ENCODE measurements at places on chromosomes 1 and 21.

DNA sequence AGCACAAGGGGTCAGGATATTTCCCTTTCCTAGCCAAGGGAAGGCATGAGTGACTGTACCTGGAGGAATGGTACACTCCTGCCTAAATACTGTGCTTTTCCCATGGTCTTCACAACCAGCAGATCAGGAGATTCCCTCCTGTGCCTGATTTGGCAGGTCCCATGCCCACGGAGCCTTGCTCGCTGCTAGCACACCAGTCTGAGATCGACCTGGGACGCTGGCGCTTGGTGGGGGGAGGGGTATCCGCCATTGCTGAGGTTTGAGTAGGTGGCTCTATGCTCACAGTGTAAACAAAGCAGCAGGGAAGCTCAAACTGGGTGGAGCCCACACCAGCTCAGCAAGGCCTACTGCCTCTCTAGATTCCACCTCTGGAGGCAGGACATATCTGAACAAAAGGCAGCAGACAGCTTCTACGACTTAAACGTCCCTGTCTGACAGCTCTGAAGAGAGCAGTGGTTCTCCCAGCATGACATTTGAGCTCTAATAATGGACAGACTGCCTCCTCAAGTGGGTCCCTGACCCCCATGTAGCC lies 486.0 kb upstream of the CHRM3 start:
- no peak for DNase-seq

- DNase-seq, result no peak
Observed at GRCh38 chr1:181765451-181766026, 282.2 kb downstream of the CACNA1E start.

- DNase-seq, result no peak
Observed at GRCh38 chr1:171446386-171446785, 38.9 kb upstream of the PRRC2C start.

DNA sequence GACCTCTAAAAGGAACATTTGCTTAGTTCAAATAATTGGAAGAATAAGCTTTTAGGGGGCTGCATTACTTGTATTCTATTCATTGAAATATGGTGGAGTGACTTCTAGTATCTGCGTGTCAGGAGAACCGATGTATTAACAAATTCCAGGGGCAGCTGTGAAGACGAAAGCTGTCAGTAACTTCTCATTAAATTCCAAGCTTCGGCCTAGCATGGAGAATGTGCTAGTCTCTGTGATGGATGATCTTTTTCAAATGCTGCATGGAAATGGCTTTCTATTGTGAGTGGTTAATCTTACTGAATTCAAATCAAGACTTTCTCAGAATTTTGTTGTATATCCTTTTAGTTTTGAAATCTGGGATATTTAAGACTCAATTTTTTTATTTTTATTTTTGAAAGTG lies 429.9 kb downstream of the ADGRL2 start:
- no peak for DNase-seq

- no peak for DNase-seq
Observed at GRCh38 chr1:203839081-203839480, 22.3 kb upstream of the SNRPE start.

DNA sequence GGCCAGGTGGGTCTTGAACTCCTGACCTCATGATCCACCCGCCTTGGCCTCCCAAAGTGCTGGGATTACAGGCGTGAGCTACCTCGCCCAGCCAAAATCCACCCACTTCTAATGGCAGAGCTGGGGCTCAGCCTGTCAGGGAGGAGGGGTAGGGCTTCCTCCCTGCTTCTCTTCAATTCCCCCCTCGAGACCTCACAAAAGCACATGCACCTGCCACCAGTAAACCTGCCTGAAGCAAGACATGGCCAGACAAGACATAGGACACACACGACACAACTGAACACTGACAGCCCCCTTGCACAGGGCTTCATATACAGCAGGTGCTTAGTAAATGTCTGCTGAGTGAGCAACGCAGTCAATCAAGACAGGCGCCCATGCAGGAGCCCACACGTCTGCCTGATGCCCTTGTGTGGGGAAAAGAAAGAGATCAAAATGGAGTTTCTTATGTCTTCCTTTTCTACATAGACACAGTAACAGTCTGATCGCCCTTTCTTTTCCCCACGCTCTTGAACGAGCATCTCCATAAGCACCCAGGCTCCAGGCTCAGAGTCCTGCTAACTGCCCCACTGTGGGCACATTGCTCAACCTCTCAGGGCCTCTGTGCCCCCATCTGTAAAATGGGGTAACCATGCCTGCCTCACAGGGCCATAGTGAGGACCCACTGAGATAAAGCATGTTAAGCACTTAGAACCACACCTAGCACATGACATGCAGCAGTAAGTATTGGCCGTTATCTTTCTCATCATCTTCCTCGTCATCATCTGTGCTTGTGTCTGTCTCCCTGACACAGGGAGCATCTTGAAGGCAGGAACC lies 8.8 kb downstream of the SDC3 start:
- DNase-seq, result no peak

DNA sequence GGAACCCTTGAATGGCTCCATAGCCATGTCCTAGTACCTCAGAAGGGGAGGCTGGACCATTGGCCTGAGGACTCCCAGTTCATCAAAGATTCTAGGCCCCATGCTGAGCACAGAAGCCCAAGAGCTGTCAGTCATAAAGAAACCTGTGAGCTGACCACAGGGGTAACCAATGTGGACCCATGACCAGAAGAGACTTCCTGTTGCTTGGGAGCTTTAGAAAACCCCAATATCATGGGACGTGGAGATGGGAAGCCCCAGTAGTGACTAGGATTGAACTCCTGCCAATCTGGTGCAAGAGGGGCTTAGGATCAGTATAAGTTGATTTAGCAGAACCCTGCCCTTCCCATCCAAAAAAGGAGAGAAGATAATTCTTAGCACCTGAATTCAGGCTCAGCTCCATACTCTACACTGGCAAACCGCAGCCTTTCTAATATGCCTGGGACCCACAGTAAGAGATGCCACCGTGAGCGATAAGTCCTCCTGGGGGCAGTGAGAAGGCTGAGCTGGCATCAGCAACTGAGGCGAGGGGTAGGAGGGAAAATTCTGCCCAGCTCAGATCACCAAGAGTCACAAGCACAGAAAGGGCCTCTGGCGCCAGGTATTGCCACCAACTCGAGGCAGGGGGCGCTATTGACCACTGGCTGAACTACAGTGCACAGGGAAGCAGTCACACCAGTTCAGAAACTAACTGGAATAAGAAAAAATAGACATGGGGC lies 108.9 kb downstream of the CAPN8 start:
- peak; percentile 67 for DNase-seq

- no peak for DNase-seq
Observed at GRCh38 chr1:206110161-206110560, 7.0 kb downstream of the AVPR1B start.

- no peak for DNase-seq
Observed at GRCh38 chr1:24939675-24940193, 9.7 kb upstream of the RUNX3 start.

- DNase-seq, result no peak
Observed at GRCh38 chr1:94183197-94183815, 54.1 kb downstream of the ARHGAP29 start.

- DNase-seq, result no peak
Observed at GRCh38 chr1:53682881-53683280, 56.1 kb downstream of the GLIS1 start.

DNA sequence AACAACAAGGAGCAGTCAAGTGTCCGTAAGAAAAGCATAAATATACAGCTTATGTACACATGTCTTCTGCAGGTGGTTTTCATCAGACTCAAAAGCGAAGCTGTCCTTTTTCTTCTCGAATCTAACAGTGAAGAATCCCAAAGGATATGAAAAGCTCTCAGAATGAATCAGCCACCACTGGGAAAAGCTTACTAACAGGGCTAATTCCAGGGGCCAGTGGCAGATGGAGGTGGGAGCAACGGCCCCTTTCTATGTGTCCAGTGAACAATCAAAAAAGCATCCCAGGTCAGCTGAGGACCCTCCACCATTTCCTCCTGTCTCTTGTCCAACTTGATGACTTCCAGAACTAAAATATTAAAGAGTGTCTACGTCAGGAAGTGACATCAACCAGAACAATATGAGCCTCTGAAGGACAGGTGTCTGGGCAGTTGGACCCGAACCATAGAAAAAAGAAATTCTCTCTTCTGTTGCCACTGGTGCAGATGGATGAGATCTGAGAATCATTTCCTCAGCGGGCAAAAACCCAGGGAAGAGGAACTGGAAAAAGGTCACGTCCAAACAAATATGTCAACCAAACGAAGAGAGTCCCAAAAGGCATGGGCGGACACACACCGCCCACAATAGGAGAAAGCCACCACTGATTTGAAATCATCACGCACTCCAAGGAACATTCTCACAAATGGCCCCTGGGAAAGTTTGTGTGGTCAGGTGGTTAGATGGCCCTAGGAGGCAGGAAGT lies 70.4 kb upstream of the TIAM1 start:
- no peak for DNase-seq

DNA sequence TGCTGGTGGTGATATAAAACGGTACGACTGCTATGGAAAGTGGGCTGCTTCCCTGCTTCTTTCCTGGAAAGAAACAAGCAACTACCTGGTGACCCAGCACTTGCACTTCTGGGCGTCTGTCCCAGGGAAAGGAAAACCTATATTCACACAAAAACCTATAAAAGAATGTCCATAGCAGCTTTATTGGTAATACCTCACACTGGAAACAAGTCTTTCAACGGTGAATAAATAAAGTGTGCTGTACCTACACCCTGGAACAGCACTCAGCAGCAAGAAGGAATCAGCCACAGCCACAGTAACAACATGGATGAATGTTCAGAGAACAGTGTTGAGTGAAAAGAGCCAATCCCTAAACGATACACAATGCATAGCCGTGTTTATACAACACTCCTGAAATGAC lies 19.9 kb downstream of the SLC19A1 start:
- no peak for DNase-seq

DNA sequence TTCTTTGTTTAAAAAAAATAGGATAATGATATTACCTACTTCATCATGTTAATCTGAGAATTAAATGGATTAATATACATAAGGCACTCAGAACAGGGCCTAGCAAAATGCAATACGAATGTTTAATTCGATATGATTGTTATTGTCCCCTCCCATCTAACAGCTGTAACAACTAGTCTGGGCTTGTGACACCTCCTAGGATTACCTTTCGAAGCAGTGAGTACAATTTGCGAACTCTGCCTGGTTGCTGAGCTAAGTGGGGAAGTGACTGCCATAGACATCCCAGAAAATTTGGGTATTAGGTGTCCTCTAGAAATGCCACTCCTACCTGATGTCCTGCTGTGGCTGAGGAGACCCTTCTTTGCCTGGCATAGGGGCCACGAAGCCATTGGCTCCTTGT lies 3.0 kb downstream of the RASSF5 start:
- DNase-seq, result no peak

- DNase-seq, result no peak
Observed at GRCh38 chr1:200369131-200369530, 40.7 kb downstream of the ZNF281 start.

DNA sequence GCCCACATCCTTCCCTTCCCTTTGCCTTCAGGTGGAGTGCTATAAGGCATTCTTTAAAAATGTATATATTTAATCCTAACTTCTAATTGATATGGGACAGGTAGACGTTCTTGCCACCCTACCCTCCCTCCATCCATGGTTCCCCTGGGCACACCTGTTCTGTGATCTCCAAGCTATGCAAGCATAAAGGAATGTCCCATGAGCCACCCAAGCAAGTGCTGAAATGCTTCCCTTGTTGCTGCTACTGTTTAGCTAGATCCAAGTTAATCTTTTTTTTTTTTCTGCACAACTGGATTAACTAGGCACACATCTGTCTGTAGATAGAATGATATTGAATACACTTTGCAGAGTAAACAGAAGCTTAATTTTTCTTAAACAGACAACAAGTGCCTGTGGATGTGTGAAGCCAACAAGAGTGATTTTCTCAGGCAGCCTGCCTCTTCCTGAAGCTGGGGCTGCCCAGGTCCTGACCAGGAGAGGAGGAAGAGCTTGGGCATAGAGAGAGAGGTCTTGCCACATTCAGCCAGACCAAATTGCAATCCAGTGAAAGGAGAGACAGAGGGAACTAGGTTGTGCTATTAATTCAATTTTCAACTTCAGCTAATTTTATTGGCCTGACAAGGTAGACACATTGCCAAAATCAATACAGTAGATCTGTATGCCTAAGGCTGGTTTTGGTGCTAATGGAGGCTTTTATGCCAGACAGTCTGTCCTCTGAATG lies 28.2 kb upstream of the ATP1B1 start:
- no peak for DNase-seq

GRCh38 chr1:94169126-94169525 lies 48.2 kb upstream of the ABCA4 start:
- DNase-seq, result no peak

GRCh38 chr1:39995973-39996393 lies 41.0 kb downstream of the MFSD2A start:
- no peak for DNase-seq

DNA sequence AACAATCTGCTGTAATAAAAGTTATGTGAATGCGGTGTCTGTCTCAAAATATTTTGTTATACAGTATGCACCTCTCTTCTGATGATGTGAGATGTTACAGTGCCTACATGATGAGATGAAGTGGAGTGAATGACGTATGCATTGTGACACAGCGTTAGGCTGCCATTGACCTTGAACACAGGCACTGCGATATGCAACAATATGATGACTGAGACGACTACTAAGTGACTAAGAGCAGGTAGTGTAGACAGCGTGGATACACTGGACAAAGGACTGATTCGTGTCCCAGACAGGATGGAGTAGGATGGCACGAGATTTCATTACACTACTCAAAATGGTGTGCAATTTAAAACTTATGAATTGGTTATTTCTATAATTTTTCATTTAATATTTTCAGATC lies 8.4 kb downstream of the SGIP1 start:
- DNase-seq, result no peak

- DNase-seq, result no peak
Observed at GRCh38 chr1:22291494-22291893, 148.6 kb upstream of the WNT4 start.

- DNase-seq, result peak; percentile 35
Observed at GRCh38 chr1:160646711-160647328, at the start of gene SLAMF1. SLAMF1 (minus strand) TSS chr1:160647044; CDS start chr1:160646945, 99 bp downstream.

DNA sequence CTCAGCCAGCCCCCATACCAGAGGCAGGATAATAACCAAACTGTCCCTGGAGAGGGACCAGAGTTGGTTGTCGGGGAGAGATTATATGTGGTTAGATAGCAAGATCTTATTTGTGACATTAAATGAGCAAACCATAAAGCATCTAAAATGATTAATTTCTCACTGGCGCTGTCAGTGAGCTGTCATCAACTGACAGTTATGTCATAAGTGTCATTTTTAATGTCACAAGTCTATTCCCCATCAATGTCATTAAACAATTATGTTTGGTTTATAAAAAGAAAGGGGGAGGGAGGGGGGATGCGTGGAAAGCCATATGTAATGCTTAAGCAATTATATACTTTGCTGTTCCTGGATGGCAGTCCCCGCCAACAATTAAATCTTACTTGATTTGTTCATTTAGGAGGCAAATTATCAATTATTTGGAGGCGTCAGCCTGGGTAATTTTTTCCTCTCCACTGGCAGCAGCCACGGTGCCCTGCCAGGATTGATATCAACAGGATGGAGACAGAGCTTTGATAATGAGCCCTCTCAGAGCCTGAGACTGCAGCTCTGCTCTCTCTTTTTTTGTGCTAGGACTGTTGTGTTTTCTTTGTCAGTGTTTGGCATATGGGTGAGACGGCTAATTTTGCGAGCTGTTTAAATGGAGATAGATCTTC lies 333.6 kb upstream of the CAMK1G start:
- no peak for DNase-seq

GRCh38 chr1:89810302-89810701 lies 10.5 kb upstream of the LRRC8D start:
- DNase-seq, result no peak

- DNase-seq, result no peak
Observed at GRCh38 chr1:214983126-214983869, 99.2 kb upstream of the KCNK2 start.

- DNase-seq, result no peak
Observed at GRCh38 chr21:25988738-25989137, 181.8 kb downstream of the APP start.

- DNase-seq, result no peak
Observed at GRCh38 chr1:220699044-220699443, 8.9 kb downstream of the C1orf115 start.

All from hematopoietic multipotent progenitor cell treated with erythropoietin and hydrocortisone succinate and interleukin-3 and kit ligand, for 6 days (in vitro differentiated cells).